AG09319 (cell line): ENCODE measurements at places on chromosomes 12 and 14.
A peak's percentile ranks its signal among the peaks of the same experiment; 100 is the strongest.

DNA sequence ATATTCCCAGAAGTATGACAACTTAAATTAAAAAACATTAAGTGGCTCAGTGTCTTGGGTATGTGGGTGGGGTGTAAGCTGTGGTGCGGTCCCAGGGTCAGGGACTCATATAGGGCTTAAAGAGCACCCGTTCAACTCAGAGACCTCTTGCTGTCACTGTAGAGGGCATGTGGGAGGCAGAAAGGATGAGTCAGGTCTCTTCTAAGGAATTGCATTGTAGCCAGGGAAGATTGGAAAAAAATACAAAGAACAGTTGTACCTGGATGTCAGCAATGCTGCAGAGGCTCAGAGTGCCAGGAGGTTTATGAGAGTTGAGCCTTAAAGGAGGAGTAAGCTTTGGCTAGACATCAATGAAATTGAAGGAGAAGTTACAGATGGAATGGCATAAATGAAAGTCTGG lies 104.1 kb downstream of the MYRFL start:
- DNase-seq: no peak

- DNase-seq: no peak
These were observed 217.4 kb upstream of the RTL1 start for GRCh38 chr14:101120641-101121507.

- no peak for DNase-seq
These were observed 127.4 kb downstream of the CALM1 start for GRCh38 chr14:90523961-90524875.

GRCh38 chr12:32115404-32116104 lies 8.9 kb downstream of the BICD1 start:
- DNase-seq: peak; percentile 98

DNA sequence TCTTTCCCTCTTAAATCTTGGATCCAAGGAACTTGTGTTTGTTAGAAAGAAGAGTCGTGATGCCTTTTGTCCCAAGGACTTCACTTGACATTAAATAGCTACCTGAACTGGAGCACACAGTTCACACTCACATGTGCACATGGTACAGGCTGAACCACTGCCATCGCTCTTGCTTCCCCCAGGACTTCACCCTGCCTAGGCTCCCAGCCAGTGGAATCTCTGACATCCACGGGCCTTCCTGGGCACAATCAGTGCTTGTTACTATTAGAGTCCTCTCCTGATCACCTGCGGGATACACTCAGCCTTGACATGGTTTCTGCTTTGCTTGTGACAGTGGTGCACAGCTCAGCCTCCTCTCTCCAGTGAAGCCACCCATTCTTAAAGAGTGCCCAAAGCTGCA lies 49.1 kb upstream of the KCNA5 start:
- DNase-seq: no peak

DNA sequence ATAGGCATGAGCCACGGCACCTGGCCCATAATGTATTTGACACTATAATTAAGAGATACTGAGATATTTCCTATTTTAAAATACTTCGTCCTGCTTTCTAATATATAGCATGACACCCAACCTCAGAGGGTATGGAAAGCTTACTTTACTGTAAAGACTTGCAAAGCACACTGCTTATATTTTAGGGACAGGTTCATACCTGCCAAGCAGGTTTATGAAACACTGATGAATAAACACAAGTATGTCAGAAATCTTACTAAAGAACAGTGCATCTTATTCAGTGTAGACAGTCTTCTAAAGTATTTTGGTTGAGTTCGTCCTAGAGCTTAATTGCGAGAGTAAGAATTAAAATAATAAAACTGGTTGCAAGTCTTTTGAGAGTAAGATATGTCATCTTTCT lies 65.4 kb downstream of the PPFIBP1 start:
- no peak for DNase-seq

- no peak for DNase-seq
These were observed 628 bp downstream of the TAS2R30 start for GRCh38 chr12:11133816-11134215.

GRCh38 chr14:93012951-93013719 lies 90.2 kb downstream of the CHGA start:
- no peak for DNase-seq

DNA sequence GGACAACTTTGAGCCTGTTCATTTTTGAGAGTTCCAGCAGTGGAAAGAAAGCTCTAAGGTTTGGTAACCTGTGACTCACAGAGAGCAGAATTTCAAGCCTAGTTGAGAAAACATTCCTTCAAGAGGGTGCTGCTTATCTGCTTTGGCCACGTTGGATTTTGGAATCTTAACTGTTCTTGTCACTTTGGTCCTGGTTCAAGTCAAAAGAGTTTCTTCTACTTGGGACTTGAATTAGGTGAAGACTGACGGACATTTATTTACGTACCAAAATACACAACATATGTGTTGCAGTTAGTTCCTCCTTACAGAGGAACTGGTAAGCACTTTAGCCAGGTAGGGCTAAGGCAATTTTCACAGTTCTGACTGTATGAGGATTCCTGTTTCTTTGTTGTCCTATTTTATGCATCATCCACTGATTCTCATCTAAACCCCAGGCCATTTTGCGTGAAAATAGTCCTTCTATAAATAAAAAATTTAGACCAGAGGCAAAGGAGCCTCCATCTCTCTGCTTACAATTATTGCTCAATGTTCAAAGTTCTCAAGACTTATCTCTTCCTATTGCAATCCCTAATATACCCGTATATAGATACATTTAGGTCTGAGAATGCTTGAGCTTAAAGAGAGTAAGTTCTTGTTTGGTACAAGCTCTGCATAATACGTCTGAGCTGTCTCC lies 580.9 kb downstream of the DIO2 start:
- no peak for DNase-seq

DNA sequence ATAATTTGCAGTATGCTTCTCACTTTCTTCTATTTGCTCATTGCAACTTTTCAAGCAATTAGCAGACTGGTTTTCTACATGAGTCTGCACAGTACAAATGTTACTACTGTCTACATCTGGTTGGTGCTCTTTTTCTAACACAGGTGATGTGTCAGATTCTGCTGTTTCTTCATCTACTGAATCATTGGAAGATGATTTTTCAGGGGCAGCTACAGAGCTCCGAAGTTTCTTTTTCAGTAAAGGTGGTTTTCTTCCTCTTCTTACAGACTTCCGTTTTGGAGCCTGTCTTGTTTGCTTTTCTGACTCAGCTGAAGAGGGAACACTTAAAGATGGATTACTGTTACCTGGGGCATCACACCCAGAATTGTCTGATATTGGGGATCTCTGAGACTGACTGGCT lies 62.1 kb downstream of the SCAF11 start:
- no peak for DNase-seq

GRCh38 chr14:30389134-30389876 lies 169.7 kb upstream of the G2E3 start:
- DNase-seq: no peak

DNA sequence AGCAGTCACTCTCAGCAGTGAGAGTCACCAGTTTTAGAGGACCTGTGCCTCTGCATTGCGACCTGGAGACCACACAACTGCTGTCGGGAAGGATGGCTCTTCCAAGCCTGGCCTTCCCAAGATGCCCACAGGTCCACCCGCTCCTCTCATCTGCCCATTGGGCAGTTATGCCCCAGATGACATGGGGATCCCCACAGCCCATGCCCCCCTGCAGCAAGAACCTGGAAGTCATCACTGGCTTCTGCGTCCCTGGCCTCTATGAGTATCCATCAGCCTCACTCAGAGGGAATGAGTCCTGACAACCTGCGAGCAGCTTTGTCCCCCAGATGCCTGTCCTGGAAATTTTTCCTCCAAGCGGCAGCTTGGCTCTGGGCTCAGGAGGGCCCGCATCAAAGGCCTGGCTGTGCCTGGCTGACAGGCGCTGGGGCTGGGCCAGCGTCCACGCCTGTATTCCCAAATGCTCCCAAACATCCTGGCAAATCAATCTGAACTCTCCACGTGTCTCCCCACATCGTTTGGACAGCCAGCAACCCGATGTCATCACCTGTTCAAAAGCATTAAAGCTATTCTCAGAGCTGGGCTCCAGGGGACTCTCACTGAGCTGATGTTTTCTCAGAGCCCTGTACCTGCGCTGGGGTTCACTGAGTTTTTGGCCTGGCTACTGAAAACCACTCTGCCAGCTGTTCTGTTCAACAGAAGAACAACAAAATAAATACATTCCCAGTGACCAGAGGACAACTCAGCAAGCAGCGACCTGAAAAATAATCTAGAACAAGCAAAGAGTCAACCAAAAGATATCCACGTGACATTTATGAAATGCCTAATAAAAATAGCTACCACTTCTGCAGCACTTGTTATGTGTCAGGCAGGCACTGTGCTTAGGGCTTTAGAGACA lies 57.8 kb downstream of the CLMN start:
- no peak for DNase-seq

DNA sequence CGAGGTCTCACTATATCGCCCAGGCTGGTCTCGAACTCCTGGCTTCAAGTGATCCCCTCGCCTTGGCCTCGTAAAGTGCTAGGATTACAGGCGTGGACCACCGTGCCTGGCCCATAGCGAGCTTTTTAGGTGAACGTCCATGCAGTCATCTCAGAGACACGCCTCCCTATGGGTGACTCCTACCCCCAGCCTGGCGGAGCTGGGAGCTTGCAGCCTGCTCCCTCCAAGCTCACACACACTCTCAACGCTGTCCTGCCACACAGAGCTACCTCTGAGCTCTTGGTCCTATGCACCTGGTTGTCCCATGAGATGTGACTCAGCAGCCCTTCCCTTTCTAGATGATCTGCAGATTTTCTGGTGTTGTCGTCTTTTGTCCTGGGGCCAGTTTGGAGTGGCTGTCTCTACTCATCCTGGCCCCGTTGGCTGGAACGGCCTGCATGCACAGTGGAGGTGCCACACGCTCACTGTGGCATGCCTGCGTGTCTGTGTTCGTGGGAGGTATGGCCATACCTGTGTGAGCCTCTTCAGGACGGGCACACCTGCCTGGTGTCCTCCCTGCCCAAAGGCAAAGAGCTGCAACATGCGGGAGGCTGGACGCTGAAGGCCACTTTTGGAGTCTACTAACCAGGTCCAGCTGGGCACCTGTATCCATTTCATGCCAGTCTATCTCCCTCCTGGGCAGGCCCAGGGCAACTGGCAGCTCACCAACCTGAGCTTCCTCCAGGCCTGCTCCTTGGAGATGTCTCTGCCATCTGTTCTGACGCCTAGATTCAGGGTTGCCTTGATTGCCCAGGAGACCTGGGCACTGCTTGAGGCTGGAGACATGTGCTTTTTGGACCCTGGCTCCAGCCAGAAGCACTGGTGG lies 18.1 kb downstream of the CABP1 start:
- no peak for DNase-seq

- DNase-seq: no peak
These were observed 522 bp downstream of the R3HDM2 start for GRCh38 chr12:57430112-57430930.

- no peak for DNase-seq
These were observed 62.3 kb downstream of the FOS start for GRCh38 chr14:75340921-75341320.

GRCh38 chr14:79093531-79093930 lies 923.4 kb downstream of the NRXN3 start:
- DNase-seq: no peak

- DNase-seq: no peak
These were observed 836.7 kb upstream of the FOXG1 start for GRCh38 chr14:27929797-27930347.

DNA sequence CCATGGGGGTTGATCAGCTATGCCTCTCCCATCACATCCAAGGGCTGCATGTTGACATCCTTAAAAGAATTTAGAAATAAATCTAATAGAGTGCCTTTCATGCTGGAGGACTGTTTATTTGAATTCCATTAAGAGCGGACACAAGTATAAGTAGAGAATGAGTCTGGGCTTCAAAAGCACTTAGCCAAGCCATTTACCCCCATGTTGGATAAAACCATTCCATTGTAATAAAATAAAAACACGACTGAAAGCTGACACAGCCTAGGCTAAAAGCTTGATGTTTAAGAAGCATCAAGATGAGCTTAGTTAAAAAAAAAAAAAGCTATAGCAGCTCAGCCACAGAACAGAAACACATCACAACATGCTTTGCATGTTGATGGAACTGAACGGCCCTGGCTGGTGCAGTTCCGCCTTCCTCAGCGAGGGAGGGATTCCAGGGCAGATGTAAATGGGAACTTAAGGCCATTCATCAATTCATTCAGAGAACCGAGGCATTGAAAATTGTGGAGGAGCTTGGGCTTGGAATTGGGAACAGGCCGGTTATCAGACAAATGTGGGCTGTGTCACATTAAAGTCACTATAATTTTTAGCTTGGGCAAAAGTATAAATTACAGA lies 41.2 kb downstream of the TMEM132D start:
- no peak for DNase-seq

GRCh38 chr12:90028635-90029051 lies 320.0 kb upstream of the ATP2B1 start:
- no peak for DNase-seq

DNA sequence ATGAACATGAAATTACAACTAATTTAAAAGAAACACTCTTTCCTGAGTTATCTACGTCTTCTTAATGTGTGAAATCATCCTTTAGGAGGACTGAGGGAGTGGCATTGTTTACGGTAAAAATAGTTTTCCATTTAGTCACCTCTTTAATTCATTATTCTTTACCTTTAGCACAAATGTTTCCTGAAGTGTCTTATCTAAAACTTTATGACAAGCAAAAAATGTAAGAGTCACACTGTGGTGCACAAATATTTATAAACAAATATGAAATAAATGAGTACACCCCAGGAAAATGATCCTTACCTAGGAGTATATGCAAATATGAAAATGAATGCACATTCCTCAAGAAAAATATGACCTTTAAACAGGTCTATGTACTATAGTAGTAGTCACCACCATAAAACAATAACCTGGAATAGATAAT lies 104.6 kb downstream of the PTPRR start:
- no peak for DNase-seq

- DNase-seq: peak; percentile 31
These were observed 128.0 kb downstream of the GPR135 start for GRCh38 chr14:59337141-59337611.

GRCh38 chr12:27534060-27534764 lies 10.2 kb downstream of the PPFIBP1 start:
- DNase-seq: no peak

- DNase-seq: no peak
These were observed 83.2 kb downstream of the ANO4 start for GRCh38 chr12:100877776-100878175.

- DNase-seq: no peak
These were observed 171.1 kb upstream of the TMPO start for GRCh38 chr12:98344046-98344930.

GRCh38 chr12:127664901-127665300 lies 602.1 kb upstream of the TMEM132C start:
- no peak for DNase-seq

DNA sequence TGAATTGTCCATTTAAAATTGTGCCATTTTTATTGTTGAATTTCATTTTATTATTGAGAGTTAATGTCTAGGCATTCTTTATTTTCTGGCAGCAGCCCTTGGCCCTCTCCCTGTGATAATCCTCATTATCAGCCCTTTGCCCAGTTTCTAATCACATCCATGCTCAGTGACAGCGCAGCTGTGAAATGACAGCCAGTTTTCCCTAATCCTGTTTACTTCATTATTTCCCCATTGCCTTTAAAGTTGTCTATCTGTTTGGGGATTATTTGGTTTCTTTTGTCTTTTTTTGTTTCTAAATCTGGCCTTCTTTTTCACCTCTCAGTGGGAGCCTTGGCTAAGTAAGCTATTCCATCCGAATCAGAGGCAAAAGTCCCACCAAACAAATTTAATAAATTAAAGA lies 476.9 kb downstream of the SLC6A15 start:
- DNase-seq: no peak
